ENCODE measurements at places on chromosomes 5 and 9.

- no peak for DNase-seq
Measured at GRCh38 chr5:131611064-131611381, 24.0 kb downstream of the RAPGEF6 start.

GRCh38 chr5:81556809-81557208 is 162.9 kb upstream of the ACOT12 start:
- DNase-seq: no peak

DNA sequence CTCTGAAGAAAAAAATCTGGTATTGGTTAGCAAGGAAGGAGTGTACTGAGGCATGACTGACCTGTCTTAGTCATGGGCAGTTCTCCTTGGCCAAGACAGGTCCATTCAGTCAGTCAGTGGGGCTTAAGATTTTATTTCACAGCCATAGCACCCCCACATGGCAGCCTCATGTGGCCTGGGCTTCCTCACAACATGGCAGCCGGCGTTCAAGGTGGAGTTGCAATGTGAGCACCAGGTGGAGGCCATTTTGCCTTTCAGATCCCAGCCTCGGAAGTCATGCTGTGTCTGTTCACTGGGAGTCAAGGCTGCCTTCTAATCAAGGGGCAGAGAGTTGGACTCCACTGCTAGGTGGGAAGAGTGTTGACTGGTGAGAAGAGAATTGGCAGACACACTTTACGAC is 10.3 kb upstream of the CARD19 start:
- DNase-seq: no peak

DNA sequence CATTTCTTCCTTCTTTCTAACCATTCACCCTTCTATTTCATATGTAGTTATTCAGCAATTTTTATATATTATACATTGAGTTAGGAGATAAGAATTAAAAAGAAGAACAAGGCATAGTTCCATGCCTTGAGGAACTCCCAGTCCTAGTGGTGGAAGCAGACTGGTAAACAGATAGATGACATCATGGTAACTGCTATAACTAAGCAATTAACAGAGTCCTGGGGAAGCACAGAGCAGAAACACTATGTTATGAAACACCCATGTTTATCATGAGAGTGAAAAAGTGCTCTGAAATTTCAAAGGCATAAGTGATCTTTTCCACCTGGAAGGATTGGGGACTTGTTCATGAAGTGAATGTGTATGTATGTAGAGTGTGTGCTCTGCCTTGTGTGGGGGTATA is 14.6 kb downstream of the PAPPA start:
- DNase-seq: no peak

GRCh38 chr5:25568989-25569625 is 924.3 kb upstream of the CDH10 start:
- no peak for DNase-seq

- DNase-seq: no peak
Measured at GRCh38 chr9:5514617-5515260, 4.4 kb downstream of the PDCD1LG2 start.

DNA sequence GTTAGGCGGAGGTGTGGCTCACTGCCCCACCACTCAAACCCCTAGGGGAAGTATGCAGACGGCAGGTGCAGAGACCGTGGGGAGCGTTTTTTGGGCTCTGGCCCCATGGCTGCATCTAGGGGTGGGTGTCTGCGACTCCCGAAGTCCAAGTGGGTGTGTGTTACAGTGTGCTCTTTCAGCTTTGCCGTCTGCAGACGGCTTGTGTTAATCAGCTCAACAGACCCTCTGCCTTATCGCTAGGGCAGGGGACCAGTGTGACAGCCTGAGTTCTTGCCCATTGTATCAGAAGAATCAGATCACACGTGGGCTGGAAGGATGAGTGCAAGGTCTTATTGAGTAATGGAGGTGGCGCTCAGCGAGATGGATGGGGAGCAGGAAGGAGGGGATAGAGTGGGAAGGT is 162.8 kb downstream of the ENC1 start:
- DNase-seq: no peak

- DNase-seq: no peak
Measured at GRCh38 chr5:26482076-26482809, 556.1 kb downstream of the CDH9 start.

DNA sequence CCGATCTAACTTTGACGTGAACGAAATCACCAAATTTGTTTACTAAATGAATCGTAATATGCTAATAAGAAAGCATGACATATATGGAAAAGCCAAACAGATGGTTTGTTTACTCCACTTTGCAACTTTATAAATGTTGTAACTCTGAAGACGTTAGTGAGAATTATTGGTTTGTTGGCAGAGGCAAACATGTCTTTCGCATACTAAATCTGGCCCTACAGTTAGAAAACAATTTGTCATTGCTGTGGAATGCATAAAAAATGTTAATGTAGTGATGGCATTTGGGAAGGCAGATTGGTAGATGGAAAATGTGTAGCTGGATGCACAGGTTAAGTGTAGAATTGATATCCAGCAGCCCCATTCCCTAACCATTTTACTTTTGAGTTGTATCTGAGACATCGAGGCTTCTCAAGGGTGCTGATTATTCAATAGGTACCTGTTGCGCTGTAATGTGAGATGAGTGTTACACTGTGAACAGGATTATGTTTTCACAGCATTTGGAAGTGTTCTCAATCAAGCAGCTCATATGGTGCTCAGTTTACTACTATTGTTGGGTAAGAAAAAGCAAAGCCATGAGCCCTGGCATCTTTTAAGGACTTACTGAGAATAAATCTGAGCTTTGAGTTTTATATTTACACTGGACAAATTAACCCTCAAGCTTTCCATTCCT is 444.8 kb downstream of the BNC2 start:
- no peak for DNase-seq

DNA sequence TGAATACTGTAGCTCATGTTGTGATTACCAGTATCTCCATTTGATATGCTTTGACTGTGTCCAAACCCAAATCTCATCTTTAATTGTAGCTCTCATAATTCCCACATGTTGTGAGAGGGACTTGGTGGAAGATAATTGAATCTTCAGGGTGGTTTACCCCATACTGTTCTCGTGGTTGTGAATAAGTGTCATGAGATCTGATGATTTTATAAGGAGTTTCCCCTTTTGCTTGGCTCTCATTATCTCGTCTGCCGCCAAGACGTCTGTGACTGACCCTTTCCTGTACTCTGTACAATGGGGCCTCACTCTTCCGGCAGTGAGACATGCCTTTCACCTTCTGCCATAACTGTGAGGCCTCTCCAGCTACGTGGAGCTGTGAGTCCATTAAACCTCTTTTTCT is 59.3 kb downstream of the TRIO start:
- DNase-seq: no peak

DNA sequence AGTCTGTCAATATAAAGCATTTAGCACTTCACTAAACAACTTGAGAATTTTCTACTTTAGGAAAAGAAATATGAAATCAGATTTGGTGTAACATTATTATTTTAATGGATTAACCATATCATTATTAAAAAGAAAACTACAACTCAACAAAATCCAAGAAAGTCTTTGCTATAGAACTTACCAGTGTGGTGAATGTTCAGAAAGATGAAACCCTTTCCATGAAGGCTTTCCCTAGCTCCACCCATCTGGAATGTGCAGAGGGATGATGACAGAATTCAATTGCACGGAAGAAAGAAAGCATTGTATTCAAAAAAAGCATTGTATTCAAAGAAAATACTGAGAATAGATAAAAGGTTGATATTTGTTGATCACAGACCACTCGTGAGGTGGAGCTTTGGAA is 328.6 kb upstream of the NUDT12 start:
- peak; percentile 93 for DNase-seq

- DNase-seq: no peak
Measured at GRCh38 chr5:15248731-15249130, 251.2 kb upstream of the FBXL7 start.

- no peak for DNase-seq
Measured at GRCh38 chr9:107481035-107481434, 8.5 kb downstream of the KLF4 start.

DNA sequence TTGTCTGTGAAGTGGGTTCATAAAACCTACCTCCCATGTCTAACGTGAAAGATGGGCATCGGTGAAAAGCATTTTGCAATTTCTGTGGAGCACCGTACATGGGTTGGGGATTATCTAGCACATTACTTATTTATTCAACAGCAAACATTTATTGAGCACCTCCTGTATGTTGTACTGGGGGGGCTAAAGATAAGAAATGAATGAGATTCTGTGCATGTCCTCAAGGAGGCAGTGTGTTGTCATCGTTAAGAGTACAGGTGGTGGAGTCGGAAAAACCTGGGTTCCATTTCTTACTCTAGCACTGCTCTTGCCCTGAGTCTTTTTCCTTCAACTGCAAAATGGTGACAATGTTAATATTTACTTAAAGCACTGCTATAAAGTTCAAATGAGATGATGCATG is 30.4 kb upstream of the DENND1A start:
- no peak for DNase-seq

GRCh38 chr5:160268121-160268520 is 38.8 kb downstream of the FABP6 start:
- no peak for DNase-seq

- no peak for DNase-seq
Measured at GRCh38 chr5:140488914-140489313, 58.5 kb upstream of the EIF4EBP3 start.

- no peak for DNase-seq
Measured at GRCh38 chr5:108084105-108084504, 297.8 kb downstream of the FBXL17 start.

DNA sequence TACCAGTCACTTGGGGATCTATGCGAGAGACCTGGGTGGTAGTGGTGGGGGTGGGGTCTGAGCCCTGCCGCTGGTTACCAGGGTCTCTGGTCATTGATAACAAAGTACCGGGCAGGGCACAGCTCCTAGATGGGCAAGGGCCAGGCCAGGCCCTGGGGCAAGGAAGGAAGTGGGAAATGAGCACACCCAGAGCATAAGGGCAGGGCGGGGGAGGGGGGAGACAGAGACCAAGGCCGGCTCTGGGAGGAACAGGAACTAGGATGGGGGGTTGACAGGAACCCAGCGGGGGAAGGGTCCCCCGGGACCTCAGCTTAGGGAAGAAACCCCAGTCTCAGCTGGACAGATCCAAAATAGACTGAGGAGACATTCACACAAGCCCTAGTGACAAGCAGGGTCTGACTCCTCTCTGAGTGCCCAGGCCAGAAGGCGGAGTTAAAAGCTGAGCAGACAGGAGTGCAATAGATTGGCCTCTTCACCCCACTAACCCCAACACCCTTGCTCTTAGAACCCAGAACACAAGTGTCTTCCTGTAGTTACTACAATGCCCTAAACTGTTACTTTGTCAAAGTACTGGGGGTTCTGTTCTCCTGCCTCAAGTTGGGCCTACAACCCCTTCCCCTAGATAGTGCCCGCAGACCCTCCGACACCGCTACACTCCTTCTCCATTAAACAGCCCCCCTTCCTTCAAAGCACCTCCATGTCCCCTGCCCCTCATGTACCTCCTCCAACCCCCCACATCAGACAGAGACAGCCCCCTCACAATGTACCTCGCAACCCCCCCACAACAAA is 628 bp downstream of the ATOSB start:
- peak; percentile 65 for DNase-seq

GRCh38 chr9:95381221-95381620 is 63.7 kb upstream of the FANCC start:
- DNase-seq: no peak

GRCh38 chr5:164326219-164326618 is 820.8 kb downstream of the MAT2B start:
- no peak for DNase-seq

DNA sequence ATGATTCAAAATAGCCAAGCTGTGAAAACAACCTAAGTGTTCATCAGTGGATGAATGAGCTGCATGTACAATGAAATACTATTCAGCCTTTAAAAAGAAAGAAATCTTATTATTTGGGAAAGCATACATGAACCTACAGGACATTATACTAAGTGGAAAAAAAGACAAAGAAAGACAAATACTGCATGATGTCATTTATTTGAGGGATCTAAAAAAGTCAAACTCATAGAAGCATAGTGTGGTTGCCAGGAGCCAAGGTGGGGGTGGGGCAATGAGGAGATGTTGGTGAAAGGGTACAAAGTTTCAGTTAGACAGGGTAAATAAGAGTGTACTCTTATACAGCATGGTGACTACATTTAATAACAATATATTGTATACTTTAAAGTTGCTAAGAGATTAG is 261.5 kb downstream of the PARP8 start:
- no peak for DNase-seq

DNA sequence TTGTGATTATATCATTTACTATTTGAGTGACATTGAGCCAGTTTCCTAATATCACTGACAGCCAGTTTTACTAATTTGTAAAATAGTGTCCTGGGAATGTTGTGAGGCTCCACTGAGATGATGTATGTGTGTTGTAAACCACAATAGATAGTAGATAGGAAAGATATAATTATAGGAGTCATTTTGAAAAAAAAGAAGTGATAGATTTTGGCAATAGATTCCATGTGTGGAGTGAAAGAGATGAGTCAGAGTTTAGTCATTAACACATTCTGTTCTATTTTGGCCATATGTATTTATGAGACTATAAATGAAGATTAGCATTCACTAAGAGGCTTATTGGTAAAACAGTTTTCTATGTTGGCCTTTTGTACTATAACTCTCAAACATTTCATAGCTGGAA is 388.2 kb downstream of the FAM170A start:
- DNase-seq: no peak

DNA sequence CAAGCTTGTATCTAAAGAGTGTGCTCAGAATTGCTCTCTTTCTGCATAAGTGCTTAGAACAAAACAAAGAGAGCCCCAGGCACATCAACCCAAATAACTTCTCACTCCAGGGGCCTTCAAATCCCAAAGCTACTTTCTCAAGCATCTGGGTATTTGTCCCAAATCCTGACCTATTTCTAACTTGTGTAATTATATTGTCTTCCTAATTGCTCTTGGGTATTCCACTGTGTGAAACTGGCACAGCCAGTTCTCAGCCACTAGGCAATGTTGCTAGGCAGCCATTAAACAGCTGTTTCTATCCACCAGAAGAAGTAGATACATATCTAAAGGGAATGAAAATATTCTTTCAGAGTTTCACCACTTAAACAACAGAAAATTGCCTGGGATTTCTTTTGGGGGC is 198.8 kb downstream of the PRELID2 start:
- no peak for DNase-seq

GRCh38 chr5:55903121-55903701 is 52.1 kb downstream of the IL31RA start:
- DNase-seq: no peak

- no peak for DNase-seq
Measured at GRCh38 chr5:68685863-68686262, 408.0 kb upstream of the SLC30A5 start.

- no peak for DNase-seq
Measured at GRCh38 chr9:115941561-115942315, 211.9 kb upstream of the PAPPA start.

DNA sequence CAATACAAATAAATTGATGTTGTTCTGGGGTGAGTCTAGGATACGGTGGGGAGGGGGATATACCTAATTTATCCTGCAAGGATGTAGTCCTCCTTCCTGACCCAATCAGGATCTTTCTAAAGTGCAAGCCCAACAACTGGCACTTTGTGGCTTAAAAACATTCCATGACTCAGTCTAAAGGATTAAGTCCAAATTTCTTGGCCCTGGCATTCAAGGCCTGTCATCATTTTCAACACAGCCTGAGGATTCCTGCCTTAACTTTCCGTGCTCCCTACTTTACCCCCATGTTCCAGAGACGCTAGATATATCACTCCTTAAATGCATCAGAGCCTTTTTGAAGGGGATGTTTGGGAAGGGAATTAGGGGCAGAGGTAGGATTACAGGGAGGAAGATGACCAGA is 1.0 kb downstream of the FAM221B start:
- no peak for DNase-seq
